ENCODE measurements at places on chromosomes 4 and X.

- DNase-seq: no peak
These were observed 171.2 kb downstream of the PPP3CA start for GRCh38 chr4:101175896-101176676.

GRCh38 chr4:185898413-185898812 is 86.4 kb upstream of the SORBS2 start:
- no peak for DNase-seq

DNA sequence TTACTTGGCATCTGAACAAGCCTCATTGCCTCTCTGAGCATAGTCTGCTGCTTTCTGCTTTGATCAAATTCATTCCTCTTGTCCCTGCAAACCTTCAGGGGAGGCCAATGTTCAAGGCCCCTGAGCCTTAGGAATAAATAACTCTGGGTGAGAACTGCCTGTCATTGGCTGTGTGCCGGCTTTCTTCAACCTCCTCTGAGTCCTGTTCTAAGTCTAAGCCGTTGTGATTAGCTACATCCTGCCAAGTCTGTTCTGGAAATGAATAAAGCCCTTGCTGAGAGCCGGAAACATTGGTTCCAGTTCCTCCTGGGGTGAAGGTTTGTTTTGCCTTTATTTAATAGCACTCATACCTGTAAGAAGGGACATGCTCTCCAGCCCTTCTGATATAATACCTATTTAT is 13.8 kb downstream of the RNF4 start:
- no peak for DNase-seq

DNA sequence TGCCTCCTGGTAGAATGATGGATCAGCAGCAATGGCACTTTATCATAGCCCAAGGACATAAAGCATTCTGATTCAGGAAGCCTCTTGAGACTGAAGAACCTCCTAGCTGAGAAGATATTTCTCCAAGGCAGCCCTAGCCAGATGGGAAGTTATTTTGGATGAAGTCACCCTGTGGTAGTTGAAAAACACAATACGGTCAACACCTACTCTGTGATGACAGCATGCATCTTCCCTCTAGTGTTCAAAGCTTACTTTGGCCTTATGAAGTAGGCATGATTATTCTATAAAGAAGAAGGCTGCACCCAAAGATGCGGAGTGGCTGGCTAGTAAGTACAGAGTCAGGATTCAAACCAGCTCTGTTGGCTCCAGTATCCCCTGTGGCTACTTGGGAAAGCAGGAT is 47.9 kb downstream of the TLR10 start:
- DNase-seq: no peak

- no peak for DNase-seq
These were observed 67.0 kb downstream of the GPC3 start for GRCh38 chrX:133918361-133918771.

- no peak for DNase-seq
These were observed 8.0 kb downstream of the OFD1 start for GRCh38 chrX:13742397-13743176.

DNA sequence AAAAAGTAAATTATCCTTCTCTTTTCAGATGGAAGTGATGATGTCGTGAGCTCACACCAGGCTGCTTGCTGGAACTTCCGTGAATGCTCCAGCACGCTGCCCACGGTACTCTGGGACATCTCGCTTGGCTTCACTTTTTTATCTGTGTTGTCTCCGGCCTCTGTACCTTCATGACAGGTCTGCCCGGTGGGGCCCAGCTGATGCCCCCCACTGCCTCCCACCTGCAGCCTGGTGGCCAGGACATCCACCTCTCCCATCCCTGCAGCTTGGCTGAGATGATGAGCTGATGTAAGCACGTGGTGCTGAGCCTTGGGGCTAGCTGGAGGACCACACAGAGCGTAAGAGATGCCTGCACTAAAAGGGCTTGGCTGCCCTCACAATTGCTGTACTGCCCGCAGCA is 59.0 kb upstream of the HELT start:
- DNase-seq: no peak

- DNase-seq: no peak
These were observed 61.2 kb upstream of the CAMK2D start for GRCh38 chr4:113822555-113823290.

DNA sequence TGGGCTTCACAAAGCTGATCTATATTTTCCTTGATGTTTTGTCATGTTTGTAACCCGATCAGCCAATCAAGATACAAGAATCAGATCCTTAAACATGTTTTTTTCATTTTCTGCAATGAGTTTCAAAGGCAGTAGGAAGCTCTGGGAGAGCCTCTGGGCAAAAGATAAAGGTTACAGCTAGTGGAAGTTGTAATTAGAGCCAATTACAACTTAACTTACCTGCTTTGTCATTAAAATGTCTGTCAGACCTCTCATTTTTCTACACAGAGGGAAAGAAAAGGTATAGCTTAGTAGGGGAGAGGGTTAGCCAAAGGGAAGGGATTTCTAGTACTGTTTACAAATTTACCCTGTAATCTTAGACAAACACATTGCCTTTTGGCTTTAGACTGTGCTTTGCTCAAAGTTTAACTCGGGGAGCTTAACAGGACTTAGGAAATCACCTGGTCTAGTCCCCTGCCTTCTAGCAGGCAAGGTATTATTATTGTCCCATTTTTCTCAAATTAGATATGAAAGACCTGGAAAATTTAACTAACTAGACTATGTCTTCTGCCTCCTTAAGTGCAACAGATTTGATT is 55.8 kb downstream of the FGF16 start:
- no peak for DNase-seq

- DNase-seq: no peak
These were observed 30.7 kb upstream of the RPS6KA6 start for GRCh38 chrX:84218726-84219125.

GRCh38 chr4:120843849-120844527 is 78.5 kb downstream of the PRDM5 start:
- no peak for DNase-seq

DNA sequence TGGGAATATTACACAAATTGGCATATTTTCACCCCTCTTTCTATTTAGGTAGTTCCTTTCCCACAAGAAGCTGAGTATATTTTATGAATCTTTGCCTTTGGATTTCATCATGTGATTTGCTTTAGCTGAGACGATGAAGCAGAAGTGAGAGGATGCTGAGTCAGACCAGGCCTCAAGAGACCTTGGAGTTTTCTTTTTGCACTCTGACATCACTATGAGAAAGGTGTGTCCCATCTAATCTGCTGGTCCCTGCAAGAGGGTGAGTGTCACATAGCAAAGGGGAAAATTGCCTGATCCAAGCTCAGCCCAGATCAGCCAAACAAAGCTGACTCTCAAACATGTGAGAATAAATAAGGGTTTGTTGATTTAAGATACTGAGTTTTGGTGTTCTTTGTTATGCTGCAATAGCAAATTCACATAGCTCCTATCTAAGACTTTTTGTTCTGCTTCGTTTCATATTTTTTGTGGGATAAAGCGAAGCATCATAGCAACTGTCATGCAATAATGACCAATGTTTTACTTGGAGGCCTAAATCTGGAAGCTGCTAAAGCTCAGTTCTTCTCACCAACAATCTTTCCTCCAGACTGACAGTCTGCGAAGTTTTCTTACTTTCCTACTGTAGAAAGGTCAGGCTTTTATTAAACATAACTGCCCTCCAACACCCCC is 176.9 kb downstream of the PDHA2 start:
- DNase-seq: no peak

DNA sequence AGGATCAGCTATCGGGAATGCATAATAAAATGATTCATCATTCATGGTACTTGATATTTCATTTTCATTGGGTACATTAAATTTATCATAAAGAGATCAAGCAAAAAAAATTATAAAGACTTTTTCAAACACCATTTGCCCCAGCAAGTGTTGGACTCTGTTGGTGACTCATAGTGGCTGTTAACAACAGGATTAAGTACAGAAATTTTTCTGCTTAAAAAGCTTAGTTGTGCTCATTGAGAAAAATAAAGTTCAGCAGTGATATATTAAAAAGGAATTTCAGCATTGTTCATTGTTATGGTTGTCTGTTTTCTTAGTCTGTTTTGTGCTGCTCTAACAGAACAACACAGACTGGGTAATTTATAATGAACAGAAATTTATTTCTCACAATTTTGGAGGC is 86.2 kb upstream of the PCDH10 start:
- DNase-seq: no peak

- no peak for DNase-seq
These were observed 2.0 kb downstream of the YTHDC1 start for GRCh38 chr4:68347845-68348244.

GRCh38 chr4:33931026-33931425 is 2313.3 kb downstream of the ARAP2 start:
- DNase-seq: no peak

DNA sequence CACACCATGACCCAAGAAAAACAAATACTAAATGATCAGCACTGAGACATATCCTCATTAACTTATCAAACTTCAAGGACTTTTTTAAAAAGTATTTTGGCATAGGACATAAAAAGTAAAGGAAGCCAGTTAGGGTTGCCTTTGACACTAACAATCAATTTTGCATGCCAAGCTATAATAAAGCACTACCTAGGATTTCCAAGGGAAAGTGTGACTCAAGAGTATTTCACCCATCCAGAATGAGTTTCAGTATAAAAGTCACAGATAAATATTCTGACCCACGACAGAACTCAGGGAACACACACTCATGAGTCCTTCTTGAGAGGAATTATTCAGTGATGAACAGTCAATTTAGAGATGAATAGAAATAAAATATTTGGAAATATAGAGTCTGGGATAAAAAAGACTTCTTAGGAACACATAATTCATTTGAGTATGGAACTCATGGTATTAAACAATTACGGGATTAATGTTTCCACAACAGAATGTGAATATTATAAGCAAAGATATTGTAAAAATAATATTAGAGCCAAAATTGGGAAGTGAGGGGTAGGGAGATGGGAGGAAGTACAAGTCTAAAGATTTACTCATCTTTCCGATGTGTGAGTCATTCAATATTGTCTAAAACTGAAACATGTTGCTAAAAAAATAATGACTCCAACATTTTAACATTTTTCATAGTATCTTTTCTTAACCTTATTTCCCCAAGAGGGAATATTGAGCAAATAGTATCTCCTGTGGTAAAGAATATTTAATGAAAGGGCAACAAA is 143.5 kb upstream of the LNX1 start:
- no peak for DNase-seq

- DNase-seq: peak; percentile 48
These were observed 5.9 kb downstream of the ZFYVE28 start for GRCh38 chr4:2412534-2412884.

GRCh38 chr4:149884046-149884445 is 68.4 kb upstream of the IQCM start:
- no peak for DNase-seq

DNA sequence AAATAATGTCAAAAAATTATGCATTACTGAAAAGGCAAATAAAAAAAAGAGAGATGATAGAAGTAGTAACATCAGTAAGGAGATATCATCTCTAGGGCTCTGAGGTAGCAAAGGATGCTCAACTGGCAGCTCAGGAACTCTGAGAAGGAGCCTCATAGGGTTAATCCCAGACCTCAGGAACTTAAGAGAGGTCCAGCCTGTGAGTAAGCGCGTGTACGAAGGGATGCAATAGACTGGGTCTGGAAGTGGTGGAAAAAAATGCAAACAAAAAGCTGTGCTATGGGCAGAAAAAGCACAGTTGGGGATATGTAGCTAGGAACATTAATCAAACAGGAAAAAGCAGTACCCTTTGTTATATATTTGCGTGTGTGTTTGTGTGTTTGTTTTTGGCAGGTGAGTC is 282.0 kb downstream of the GALNTL6 start:
- no peak for DNase-seq

GRCh38 chrX:19372170-19372546 is 28.4 kb downstream of the PDHA1 start:
- DNase-seq: peak; percentile 28

- DNase-seq: no peak
These were observed 163.2 kb downstream of the APBB2 start for GRCh38 chr4:41050880-41051775.

DNA sequence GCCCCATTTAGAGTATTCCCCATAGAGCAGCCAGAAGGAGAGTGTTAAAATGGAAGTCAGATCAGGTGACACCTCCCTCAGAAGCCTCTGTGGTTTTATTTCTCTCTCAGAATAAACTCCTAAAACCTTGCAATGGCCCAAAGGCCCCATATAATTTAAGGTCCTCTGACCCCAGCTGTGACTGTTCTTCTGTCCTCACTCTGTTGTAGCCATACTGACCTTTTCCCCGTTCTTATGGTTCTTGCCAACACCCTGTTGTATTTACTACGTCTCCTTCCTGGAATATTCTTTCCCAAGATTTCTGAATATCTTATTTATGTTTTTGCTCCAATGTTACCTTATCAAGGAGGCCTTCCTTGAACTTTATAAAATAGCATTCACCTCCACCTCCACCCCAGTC is 18.0 kb downstream of the ADH7 start:
- DNase-seq: no peak

- no peak for DNase-seq
These were observed 21.1 kb downstream of the ACOX3 start for GRCh38 chr4:8419222-8420041.

- no peak for DNase-seq
These were observed 23.4 kb upstream of the ENPEP start for GRCh38 chr4:110452546-110452945.

DNA sequence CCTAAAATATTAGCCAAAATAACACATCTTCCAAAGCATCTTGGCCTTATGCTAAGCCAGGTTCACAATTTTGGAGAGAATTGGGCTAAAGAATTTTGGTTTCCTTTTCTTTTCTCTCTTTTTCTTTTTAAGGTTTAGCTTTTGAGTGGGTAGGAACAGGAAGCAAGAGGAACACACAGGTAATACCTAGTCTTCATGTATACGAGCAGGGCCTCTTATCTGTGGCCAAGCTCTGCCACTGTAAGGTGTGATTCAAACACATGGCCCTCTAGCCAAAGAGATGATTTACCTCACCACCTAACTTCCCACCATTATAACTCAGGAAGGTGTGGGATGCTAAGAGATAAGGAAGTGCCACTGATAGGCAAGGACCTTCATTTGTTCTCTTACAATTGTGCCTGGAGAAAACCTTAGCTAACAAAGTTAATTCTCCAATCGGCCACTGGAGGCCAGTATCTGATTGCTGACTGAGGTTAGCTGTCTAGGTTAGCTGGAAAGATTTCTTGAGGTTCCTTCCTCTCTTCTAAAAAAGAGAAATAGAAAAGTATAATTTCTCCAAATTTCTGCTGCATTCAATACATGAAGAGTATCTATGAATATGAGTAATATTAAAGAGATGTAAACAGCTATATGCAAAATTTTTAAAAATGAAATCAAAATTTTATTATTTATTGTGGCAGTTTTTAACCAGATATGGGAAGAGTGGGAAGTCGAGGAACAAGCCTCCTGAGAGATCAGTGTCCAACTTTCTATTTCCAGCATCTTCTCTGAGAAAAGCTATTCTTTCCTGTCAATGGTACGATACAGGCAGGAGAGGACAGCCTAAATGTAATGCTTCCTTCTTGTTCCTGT is 30.1 kb upstream of the BBS7 start:
- peak; percentile 26 for DNase-seq

DNA sequence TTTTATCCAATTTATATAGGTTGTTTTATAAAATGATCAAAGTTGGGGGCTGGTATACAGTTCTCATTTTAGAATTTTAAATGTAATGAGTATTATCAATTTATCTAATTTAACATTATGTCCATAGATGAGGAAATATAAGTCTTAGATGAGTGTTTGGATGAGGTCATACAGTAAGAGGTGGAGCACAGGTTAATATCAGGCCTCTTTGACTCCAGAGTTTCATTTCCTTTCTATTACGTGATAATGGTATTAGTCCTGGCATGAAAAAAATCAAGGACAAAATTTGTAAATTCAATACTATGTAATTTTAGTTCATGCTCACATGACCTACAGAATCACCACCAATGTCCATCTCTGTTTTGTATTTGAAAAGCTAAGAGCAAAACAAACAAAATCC is 269.8 kb downstream of the FSTL5 start:
- DNase-seq: no peak

Data from stimulated activated CD4-positive, alpha-beta T cell treated with anti-CD3 and anti-CD28 coated beads, TNF-alpha, amount 100 ng/mL, for 4 hours (primary cell).